ENCODE measurements at places on chromosomes 3 and 15.

DNA sequence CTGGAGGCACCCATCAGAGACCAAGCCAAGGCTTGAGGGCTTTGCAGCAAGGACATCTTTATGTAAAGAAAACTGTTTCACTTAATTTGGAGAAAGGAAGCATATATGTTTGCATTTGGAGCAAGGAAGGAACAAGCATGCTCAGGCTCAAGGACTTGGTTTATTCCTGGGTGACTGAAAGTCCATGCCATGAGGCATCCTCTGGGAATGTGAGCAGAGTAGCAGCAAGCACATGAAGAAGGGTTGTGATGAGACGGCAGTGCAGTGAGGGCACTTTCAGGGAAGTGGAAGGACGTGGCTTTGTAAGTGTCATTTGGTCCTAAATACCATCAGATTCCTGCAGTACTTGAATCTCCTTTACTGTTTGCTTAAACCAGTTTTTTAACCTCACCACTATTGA, 26.8 kb downstream of the POLG start:
- no peak for DNase-seq

GRCh38 chr3:114259566-114259965, 22.2 kb upstream of the ZNF80 start:
- DNase-seq, result no peak

- DNase-seq, result no peak
Observed at GRCh38 chr3:65848024-65848423, 190.7 kb downstream of the MAGI1 start.

- DNase-seq, result no peak
Observed at GRCh38 chr15:43513550-43513949, 3.9 kb upstream of the MAP1A start.
